AG10803 (cell line): ENCODE measurements at places on chromosomes 5 and 9.

DNA sequence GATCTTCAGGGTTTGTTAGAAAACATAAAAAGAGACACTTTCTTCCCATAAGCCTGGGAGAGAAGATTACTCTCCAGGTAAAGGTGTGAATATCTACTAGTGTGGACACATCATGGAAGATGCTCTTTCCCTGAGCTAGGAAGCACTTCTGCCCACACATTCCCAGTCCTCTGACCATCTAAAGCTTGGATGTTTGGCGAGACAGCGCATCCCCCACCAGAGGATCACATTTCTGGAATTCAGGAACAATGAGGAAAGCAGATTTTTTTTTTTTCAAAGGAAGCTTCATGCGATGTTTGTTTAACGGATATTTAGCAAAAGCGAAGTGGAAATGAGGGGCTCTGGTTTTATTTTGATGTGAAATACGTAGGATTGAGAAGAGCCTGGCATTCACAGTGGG lies 6.2 kb downstream of the SVEP1 start:
- DNase-seq = no peak

DNA sequence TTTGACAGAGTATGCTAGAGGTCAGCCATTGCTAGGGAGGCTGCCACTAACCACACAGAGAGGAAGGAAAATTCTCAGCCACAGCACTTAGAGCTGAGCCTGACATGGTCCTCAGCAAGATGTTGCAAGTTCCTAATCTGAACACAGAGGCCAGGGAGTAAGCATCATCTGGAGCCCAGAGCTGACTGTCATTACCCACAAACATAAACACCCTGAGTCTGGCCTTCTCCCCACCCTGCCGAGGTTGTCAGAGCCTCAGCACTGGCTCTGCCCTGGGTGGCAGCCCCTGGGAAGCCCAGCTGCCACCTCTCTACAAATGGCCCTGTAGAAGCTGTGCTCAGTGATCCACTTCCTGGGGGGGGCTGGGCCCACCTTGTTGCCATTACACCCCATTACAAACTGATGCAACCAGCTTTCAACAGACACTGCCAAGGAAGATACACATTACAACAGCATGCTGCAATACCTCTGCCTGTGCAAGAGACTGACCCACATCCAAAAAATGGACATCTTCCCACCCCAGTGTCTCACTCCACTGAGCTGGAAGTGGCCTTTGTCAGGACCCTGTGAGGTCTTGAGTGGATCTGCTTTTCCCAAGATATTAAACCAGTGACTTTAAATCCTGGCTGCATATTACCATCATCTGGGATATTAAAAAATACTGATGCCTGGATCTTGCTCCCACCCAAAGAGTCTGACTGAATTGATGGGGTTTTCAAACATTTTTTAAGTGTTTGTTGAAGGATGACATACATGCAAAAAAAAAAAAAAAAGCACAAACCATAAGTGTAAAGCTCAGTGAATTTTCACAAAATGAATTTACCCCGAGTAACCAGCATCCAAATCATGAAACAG lies 33.0 kb downstream of the IRF1 start:
- DNase-seq = peak; percentile 97

DNA sequence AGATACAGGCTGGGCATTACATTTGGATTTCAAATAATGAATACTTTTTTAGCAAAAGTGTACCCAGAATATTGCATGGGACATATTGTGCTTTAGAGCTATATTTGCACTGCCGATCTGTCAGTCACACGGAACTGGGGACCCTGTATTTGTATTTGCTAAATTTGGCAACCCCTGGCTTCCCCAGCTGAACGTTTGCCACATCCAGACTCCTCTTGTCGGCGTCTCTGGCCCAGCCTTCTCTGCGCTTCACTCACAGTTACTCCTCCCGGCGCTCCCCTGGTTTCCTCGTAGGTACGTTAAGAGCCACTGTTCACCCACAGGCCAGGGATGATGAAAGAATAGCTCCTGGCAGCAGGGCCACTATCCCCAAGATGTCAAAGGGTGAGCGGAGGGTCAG lies 58.7 kb downstream of the NSUN2 start:
- no peak for DNase-seq

DNA sequence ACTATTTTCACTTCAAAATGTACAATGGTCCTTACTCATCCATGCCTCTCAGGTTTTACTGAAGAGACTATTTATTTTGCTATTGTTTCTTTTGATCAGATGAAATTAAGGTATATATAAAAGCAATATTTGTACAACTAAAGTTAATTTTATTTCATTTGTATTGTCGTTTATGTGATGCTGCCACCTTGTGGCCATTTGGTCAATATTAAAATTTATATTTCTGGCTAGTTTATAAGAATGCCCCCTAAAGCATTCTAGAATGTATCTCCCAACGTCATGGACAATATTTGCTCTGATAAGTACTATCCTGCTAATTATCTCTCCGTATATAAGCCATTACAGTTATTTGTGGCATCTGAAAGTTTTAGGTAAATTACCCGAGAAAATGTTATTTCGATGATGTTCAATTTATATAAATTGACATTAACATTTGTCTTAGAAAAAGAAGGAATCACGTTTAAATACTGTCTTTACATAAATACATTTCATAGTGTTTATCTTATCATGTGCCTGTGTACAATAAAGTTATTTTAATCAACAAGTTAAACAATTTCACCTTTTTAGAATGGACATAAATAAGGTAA lies 680.0 kb downstream of the TAF11L14 start:
- DNase-seq = peak; percentile 31

GRCh38 chr5:64800926-64801325 lies 32.2 kb downstream of the CWC27 start:
- DNase-seq = peak; percentile 12

DNA sequence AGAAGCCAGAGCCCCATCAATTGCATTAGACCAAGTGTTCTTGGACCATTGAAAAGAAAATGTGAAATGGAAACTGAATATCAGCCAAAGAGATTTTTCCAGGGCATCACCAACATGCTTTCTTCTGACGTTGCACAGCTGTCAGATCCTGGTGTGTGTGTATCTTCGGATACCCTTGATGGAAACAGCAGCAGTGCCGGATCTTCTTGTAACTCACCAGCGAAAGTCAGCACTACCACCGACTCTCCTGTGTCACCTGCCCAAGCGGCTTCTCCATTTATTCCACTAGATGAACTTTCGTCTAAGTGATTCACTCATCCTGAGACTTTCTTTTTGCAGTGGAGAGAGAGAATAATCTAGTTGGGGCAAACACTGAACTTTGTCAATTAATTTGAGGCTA lies 75.7 kb downstream of the PIP5K1B start:
- DNase-seq = peak; percentile 3
